ENCODE measurements at places on chromosomes 11 and 22.
A peak's percentile ranks its signal among the peaks of the same experiment; 100 is the strongest.

DNA sequence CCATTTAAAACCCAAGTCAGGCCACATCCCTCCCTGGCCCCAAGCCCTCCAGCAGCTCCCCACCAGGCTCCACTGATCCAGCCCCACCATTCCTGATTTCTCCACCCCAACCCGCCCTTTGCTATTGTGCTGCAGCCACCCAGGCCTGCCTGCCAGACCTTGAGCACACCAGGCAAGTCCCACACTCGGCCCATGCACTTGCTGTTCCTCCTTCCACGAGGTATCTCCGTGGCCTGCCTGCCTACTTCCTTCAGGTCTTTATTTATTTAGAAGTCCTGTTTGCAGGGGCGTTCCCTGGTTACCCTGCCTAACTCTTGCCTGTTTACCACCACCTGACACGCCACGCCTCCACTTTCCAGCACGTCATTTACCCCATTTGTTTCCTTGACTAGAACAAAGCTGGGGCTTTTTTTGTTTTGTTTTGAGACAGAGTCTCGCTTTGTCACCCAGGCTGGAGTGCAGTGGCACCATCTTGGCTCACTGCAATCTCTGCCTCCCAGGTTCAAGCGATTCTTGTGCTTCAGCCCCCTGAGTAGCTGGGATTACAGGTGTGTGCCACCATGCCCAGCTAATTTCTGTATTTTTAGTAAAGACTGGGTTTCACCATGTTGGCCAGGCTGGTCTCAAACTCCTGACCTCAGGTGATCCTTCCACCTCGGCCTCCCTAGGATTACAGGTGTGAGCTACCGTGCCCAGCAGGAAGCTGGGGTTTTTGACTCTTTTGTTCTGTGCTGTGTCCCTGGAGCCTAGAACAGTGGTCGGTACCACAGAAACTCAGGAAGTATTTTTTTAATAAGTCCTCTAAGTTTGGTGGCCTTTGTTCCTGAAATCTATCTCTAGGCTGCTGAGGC lies 6.7 kb downstream of the CENPM start:
- DNase-seq = no peak

GRCh38 chr11:31509051-31509428 lies 382 bp downstream of the IMMP1L start:
- DNase-seq = no peak

GRCh38 chr11:60504219-60504905 lies 10.8 kb upstream of the MS4A13 start:
- DNase-seq = no peak

DNA sequence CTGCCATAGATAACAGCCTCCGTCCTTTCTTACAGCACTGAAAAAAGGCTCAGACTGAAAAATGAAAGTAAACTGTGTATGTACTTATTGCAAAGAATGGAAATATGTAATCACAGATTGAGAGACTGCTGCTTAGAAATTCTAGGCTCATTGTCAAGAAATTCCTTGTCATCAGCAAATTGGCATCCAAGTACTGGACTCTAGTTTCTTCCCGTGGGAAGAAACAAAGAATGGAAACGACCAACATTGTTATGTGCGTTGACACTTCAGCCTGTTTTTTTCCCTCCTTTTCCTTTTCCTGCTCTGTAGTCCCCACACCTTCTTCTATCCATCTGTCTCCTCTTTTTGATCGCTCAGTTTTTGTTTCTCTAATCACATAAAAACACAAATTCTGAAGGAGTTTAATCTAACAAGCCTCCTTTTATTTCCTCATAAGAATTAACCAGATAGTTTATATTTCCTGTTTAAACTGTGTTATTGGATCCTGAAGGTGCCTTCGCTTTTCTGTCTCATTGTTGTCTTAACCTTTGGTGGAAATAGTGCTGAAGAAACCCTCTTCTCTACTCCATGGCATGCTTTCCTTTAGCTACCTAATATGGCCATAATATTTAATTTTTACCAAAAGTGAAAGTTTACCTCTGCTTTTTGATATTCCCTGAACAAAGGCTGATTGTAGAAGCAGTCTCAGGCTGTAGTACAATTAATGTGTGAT lies 20.0 kb upstream of the CASP12 start:
- DNase-seq = peak; percentile 58

DNA sequence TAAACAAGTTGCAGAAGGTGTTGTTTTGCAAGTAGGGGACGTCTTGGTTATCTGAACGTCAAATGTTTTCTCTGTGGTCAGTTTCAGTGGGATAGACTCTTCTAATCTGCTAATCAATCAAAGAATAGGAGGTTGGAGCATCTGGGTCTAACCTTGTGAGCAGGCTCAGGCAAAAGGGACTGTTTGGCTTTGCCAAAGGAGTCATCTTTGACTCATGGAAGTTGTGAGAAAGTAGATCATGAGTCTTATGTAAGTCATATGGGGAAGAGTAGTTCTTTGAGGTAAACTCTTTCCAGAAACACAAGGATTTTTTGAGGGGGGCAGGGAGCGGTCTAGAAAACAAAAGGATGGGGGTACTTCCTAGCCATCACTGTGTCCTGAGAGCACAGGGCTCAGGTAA lies 27.1 kb upstream of the TOP3B start:
- DNase-seq = no peak

- no peak for DNase-seq
These were observed 199.4 kb upstream of the NAV2 start for GRCh38 chr11:19513253-19513652.

DNA sequence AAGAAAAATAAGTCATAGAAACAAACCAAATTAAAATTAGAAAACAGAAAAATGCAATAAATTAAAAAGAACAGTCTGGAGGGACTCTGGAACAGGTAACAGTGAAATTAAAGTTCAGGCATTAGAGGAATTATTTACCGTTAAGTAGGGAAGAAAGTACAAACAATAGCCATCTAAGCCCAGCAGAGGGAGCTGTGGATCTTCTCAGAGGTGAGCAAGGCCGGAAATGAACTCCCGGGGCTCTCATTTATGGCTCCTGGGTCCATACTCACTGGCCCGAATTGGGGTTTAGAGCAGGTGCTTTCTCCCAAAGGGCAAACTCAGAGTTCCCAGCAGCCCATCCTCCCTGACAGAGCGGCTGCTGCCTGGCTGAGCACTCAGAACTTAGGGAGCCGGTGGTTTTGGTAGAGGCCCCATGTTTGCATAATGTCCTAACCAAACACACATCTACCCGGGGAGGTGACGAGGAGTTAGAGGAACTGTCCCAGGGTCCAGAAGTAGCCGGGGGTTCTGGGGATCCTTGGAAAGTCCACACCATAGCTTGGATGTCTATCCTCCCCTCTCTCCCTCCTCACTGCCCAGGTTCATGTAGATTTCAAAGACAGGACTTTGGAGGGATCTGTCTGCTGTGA lies 87.8 kb upstream of the VPREB1 start:
- DNase-seq = peak; percentile 72

- DNase-seq = no peak
These were observed 7.3 kb upstream of the EHF start for GRCh38 chr11:34613552-34614056.

- no peak for DNase-seq
These were observed 19.8 kb downstream of the ARVCF start for GRCh38 chr22:19996694-19997384.

GRCh38 chr11:2387266-2387987 lies 10.3 kb downstream of the CD81 start:
- DNase-seq = peak; percentile 50

- no peak for DNase-seq
These were observed 9.2 kb downstream of the CTNND1 start for GRCh38 chr11:57770793-57771192.

- no peak for DNase-seq
These were observed 27.4 kb downstream of the TSPAN4 start for GRCh38 chr11:870127-870413.

GRCh38 chr22:19847345-19847632 lies 7.4 kb downstream of the GNB1L start:
- DNase-seq = no peak

DNA sequence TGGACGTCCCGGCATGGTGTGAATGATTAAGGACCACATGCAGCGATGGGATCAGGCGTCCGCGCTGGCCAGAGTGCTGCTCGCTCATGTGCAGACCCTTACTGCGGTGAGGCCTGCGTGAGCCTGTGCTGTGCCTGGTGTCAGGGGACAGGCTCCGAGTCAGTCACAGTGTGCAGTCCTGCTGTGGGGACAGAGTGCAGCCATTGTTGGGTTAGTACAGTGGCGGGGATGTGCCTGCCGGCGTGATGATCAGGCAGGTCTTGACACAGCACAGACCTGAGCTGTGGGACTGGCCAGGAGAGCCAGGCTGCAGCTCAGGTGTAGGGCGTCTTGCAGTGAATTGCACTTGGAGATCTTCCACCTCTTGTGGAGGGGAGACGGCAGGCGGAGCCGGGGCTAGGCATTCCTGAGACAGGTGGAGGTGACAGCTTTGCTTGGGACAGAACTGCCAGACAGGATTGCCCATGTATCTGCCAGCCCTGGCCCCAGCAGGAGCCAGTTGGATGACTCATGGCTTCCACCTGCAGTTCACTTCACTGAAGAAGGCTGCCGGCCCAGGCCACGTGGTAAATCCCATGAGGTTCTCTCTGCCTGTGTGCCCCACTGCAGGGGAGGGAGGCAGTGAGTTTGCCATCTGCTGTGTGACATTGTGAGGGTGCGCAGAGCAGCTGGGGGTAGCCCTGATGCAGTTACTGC lies 17.3 kb downstream of the TRMU start:
- DNase-seq = no peak

DNA sequence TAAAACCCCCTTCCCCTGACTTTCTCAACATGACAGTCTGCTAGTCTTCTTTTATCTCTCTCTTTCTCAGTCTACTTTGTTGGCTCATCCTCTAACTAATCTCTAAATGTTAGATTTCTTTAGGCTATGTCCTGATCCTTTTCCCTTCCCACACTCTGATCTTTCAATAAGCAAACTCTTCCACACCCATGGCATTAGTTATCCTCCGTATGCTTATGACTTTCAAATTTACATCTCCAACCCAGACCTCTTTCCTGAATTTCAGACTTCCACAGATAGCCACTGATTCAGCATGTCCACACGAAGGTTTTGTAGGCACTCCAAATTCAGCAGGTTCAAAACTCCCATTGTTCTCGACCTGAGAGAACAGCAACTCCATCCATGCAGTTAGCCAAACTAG lies 75.6 kb downstream of the LIF start:
- no peak for DNase-seq

- no peak for DNase-seq
These were observed 2.4 kb upstream of the TNNT3 start for GRCh38 chr11:1916986-1917522.

DNA sequence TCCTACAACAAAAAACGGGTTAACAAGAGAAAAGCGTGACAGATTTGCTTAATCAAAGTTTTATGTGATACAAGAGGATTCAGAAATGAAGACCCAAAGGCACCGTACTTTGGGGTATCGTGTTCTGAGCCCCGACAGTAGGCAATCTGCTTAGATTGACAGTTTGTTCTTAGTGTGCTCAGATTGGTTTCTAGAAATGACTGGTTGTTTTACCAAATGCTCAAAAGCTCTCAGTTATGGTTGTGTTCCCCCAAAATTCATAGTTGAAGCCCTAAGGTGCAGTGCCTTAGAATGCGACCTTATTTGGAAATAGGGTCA lies 102.7 kb downstream of the RASSF10 start:
- no peak for DNase-seq

- no peak for DNase-seq
These were observed 44.9 kb upstream of the ARFGAP3 start for GRCh38 chr22:42901790-42902508.

DNA sequence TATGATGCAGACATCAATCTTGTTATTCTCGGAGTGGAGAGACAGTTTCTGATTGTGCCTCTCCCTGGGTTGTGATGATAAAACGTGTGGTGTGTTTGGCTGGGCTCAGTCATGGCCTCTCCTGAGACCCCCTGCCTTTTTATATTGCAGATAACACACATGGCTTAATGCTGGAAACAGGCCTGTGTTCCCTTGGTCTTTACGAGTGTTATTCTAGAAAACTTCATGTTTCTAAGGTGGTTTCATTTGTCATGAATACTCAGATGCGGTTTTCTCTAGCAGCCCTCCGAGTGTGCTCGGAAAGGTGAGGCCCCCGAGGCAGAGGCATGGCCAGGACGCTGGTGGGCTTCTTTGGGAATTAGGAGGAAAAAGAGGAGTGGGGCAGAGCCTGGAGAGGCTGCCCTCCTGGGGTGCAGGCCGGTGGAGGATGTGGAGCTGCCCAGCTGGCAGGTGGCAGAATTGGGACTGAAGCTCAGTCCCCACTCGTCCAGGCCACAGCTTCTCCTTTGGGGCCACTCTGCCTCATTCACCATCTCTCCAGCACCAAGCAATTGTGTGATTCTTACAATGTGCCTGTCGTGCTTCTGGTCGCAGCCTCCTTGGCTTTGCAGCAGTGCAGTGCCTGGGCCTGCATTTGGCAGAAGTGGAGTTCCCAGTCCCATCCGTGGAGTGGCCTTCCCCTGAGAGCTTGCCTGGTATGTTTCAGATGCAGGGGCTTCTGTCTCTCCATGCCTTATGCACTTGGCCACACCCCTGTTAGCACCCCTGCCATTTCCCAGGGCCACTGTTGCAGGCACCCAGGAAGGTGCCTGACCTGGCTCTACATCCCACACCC lies 309.6 kb downstream of the TBC1D22A start:
- DNase-seq = no peak

DNA sequence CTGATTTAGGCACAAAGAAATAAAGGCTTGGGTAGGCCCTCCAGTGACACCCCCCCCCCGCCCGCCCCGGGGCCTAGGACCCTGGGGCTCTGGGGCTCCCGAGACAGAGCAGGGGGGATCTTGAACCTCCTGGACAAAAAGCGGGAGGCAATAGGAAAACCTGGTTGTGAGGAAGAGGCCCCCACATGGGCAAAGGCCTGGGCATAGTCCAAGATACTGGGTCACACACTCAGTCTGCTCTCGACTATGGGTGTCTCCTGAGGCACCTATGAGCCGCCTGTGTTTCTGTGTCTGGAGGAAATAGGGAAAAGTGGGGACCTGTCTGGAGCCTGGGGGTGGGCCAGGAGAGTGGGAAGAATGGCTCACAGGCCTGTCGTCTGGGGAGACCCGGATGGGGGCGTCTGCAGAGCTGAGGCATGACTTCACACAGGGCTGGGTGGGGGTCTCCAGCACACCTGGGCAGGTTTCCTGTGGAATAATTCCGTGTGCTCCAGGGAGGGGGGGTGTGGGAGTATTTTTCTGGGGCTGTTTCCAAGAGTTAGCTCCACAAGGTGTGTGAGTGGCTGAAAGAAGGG lies 2.4 kb upstream of the MN1 start:
- DNase-seq = no peak

DNA sequence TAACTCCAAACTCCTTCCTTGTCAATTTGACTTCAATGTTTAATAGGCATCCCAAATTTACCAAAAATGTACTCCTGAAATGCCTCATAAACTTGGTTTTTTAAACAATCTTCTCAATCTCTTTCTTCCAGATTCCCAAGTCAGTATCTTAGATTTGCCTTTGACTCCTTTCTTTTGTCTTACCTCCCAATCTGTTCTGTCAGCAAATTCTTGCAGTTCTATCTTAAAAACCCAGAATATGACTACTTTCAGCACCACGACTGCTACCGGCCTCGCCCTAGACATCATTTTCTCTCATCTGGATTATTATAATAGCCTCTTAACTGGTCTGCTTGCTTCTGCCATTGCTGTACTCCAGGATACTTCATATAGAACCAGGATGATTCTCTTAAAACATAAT lies 7.9 kb downstream of the NLRP14 start:
- no peak for DNase-seq

- no peak for DNase-seq
These were observed 289.5 kb upstream of the C11orf87 start for GRCh38 chr11:109132539-109132938.
